Motor neuron (in vitro differentiated cells): ENCODE measurements at places on chromosomes 4 and X. TPM values are rescaled to one million over a fixed set of nuclear protein-coding genes. Genes with fewer than 3 reads are reported as not detected.
A peak's percentile ranks its signal among the peaks of the same experiment; 100 is the strongest.

DNA sequence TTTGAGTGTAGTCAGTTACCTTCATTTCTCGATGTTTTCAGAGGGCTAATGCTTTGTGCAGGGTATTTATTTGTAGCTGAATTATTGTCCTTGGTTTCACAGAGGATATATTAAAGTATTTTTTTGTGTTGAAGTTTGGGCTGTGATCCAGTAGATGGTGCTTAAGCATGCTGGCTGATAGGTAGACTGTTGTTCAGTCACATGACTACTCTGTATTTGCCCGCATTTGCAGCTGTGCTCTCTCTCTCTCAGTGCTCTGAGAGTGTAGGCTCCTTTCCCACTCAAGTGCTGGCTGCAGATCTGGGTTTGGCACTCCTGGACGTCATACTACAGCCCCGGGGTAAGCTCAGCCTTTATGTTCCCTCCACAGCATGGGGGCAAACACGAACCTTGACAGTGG lies 21.7 kb downstream of the RAB40AL start:
- no peak for ATAC-seq

- peak; percentile 65 for ATAC-seq
Measured at GRCh38 chr4:126071346-126072333, 756.9 kb downstream of the FAT4 start.

DNA sequence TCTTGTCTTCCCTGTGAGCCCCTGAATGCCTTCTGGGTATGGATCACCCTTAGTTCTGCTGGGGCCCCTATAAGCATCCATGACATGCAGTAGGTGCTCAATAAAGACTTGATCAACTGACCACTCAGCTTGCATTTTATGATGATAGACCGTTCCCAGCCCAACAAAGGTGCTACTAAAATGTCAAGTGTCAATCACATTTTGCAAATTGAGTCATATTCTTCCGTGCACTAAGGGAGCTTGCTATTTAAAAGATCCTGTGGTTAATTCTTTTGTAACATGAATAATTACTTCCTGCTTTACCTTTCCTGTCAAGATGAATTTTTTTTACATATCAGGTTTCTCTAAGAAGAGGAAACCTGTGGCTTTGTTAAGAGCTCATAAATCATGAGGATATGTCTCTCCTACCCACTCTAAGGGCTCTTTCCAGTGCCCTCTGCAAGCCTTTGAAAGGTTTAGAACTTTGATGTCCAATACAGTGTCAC lies 47.6 kb downstream of the SH3KBP1 start:
- no peak for ATAC-seq

C1QTNF7 gene
- total RNA-seq = 0.45 and 0.79 TPM in 2 replicates

DNA sequence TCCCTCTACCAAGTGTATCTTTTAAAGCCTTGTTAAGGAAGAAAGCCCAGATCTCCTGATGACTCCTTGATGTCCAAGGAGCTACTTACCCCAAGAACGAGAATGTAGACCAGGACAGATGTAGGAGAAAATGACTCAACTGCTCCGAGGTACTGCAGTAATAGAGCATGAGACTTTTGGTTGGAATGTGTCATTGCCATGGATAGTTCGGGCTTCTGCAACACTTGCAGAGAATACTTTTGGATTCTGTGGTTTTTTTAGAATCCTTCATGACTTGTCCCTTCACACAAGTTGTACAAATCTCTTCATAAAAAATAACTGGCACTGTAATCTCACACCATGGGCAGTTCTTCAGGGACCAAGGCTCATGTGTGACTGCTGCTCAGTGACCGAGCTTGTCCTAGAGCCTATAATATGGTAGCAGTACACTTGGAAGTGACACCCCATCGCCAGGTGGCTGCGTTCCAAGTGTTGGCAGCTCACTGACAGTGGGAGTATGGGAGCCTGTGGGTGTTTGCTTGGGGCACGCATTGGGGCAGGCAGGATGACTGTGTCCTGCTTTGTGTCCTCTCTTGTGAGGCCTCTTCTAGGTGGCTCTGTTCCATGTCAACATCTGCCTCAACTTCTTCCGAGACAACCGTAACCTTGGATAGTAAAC lies 87.9 kb upstream of the WDR1 start:
- ATAC-seq = no peak

LEF1 gene
- total RNA-seq = 1.3 and 3.3 TPM in 2 replicates

GRCh38 chr4:650951-651883 lies 22.9 kb downstream of the ATP5ME start:
- no peak for ATAC-seq

ABCG2 gene
- 0.33 and 0.39 TPM in 2 replicates for total RNA-seq

SSX2 gene
- total RNA-seq = not detected in 2 replicates

DNA sequence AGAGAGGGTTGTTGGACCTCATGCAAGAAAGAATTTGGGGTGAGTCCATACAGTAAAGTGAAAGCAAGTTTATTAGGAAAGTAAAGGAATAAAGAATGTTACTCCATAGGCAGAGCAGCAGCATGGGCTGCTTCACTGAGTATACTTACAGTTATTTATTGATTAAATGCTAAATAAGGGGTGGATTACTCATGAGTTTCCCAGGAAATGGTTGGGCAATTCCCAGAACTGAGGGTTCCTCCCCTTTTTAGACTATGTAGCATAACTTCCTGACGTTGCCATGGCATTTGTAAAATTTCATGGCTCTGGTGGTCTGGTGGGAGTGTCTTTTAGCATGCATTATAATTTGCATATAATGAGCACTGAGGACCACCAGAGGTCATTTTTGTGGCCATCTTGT lies 16.7 kb downstream of the PPP4R3C start:
- no peak for ATAC-seq

DRD5 gene
- total RNA-seq = 0.15 and 0.22 TPM in 2 replicates

DNA sequence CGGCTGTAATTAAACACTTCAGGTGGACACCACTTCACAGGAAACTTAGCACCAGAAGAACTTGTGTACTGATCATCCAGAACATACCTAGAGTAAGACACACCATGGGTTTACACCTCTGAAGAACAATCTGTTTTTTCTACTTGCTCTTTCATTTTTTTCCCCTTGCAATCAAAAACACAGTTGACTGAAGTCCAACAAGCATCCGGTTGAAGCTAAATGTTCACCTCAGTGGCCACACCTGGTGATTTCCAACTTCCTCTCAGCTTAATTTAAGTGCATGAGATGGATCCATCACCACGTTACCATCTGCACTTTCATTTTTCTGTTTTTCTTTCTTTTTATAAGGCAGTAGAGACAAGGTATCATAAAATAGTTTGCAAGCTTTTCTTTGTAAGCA lies 4.9 kb upstream of the TXK start:
- ATAC-seq = no peak

PNMA6F gene
- 0.50 and 0.57 TPM in 2 replicates for total RNA-seq
